ENCODE measurements at places on chromosomes 1 and 21. TPM values are rescaled to one million over a fixed set of nuclear protein-coding genes. Genes with fewer than 3 reads are reported as not detected.

DNA sequence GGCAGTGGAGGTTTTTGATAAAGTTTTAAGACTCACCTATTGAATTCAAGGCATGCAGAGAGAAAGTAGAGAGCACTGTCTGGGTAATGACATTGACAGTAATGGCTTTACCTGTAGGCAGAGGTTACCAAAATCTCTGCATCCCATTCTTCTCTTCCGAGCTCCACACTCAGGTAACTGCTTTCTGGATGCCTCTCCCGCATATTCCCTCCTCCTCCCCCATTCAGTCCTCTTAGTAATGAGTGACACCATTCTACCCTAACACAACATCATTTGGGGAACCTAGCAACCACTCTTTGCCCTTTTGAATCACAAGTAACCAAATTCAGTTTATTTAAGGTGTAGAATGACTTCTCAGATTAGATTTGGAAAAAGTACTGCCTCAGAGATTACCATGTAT, 56.5 kb downstream of the DYRK1A start:
- no peak overlapping the region for H3K27ac ChIP-seq
- no peak for DNase-seq
- no peak overlapping the region for H3K4me3 ChIP-seq
- no peaks in the 10 kb centered on the region for H3K27me3 ChIP-seq

GRCh38 chr1:185998391-185998790, 264.2 kb downstream of the HMCN1 start:
- DNase-seq: no peak
- H3K27me3 ChIP-seq: no peaks in the 10 kb centered on the region
- H3K4me1 ChIP-seq: no peaks in the 10 kb centered on the region
- H3K27ac ChIP-seq: no peak overlapping the region
- peaks cover 4% of the 10 kb centered on the region for H3K36me3 ChIP-seq
- no peak overlapping the region for H3K4me3 ChIP-seq

DNA sequence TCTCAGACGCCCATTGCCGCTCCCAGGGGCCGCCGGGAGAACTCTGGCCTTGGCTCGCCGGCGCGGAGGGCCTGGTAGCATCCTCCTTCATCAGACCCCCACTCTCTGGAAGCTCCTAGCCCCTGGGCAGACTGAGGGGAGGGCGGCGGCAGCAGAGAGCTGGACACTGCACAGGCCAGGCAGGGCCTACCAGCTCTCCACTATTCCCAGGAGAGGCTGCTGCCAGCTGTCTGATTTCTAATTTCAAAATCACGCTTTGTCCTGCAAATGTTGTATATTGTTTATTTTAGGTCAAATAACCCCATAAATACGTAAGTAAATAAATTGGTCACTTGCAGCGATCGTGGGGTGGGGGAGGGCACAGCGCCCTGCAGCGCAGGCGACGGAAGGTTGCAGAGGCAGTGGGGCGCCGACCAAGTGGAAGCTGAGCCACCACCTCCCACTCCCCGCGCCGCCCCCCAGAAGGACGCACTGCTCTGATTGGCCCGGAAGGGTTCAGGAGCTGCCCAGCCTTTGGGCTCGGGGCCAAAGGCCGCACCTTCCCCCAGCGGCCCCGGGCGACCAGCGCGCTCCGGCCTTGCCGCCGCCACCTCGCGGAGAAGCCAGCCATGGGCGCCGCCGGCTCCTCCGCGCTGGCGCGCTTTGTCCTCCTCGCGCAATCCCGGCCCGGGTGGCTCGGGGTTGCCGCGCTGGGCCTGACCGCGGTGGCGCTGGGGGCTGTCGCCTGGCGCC, at the start of gene MTARC1:
Gene MTARC1, plus strand, starts transcription at position 577 of the 732 bp plus-strand sequence. Its CDS starts 32 bp downstream, at position 609.
- H3K36me3 ChIP-seq: peaks cover 23% of the 10 kb centered on the region
- DNase-seq: peak; percentile 90
- H3K27me3 ChIP-seq: no peaks in the 10 kb centered on the region
- peaks cover 13% of the 10 kb centered on the region for H3K4me1 ChIP-seq

The FMOD gene
- polyA plus RNA-seq: 3.1 TPM

The ELOVL1 gene
- polyA plus RNA-seq: 50.0 TPM

DNA sequence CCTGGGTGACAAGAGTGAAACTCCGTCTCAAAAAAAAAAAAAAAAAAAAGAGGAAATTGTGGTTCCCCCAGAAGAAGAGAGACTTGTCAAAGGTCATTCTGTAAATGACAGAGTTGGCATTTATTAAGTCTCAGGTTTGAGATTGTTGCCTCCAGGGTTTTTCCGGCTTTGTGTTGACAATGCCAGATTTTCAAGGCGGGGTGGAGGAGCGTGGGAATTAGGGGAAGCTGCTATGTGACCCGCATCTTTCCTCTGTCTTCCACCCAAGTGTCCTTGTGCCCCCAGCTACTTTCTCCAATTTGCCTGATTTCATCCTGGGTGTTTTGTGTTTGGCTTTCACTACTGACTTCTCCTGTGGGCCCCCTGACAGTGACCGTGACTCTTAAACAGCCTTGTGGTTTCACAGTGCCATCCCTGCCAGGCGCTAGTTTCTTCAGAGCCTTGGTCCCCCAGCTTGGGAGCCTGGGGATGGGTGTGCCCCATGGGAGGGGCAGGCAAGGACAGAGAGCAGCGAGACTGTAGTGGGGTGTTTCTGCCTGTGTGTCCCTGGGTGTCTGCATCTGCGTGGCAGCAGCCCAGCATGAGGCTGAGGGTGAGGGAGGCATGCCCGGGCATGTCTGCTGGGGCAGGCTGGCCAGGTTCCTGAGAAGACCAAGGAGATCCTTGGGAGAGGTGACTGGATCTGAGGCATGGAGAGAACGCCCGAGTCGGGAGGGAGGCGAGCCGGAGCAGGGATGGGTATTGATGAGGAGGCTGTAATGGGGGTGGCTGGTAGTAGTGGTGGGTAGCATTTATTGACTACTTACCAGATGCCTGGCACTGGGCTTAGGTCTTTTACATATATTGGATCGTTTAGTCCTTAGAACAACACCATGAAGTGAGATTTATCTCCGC, 46.3 kb downstream of the IER5 start:
- H3K4me3 ChIP-seq: no peak overlapping the region
- no peaks in the 10 kb centered on the region for H3K36me3 ChIP-seq
- H3K27ac ChIP-seq: no peak overlapping the region
- no peak for DNase-seq
- peaks cover 11% of the 10 kb centered on the region for H3K4me1 ChIP-seq
- H3K27me3 ChIP-seq: peaks cover 15% of the 10 kb centered on the region

The PPM1J gene
- 20.1 TPM for polyA plus RNA-seq

The GFI1 gene
- not detected for polyA plus RNA-seq

DNA sequence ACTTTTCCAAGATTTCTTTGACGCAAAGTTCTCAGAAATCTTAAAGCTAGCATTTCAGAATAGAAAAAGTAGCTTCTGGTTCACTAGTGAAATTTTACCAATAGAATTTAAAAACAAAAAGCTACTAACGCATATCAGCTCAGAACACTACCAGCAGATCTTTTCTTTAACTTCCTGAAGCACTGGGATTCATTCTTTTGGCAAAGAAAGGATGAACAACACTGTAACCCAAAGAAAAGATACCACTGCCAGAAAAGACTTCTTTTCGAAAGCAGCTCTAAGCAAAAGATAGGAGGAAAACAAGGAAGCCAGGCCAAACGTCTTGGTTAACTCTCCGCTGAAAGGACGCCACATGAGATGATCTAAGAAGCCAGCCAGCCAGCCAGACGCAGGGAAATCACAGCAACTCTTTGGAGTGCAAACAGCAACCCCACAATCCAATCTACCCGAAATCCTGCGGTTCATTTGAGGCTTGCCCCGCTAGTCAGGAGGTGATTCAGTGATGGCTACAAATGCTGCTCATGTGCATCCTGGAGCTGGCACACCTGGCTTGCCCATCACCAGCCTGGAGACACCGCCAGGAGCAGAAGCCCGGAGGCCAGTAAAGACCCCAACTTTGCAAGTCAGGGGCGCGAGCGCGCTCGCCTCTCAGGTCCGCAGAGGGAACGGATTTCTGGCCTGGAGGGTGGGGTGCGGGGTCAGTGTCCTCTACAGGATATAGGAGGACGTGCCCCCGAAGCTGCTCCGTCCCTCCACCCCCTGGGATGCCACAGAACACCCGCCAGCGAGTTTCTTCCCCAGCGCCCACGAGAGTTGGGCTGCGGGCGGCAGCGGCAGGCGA, 812 bp downstream of the NBPF1 start:
- peak overlapping the region; percentile 31 for H3K4me3 ChIP-seq
- peak overlapping the region; percentile 47 for H3K27ac ChIP-seq
- peaks cover 14% of the 10 kb centered on the region for H3K4me1 ChIP-seq
- peaks cover 11% of the 10 kb centered on the region for H3K36me3 ChIP-seq

The PCSK9 gene
- 2.4 TPM for polyA plus RNA-seq

DNA sequence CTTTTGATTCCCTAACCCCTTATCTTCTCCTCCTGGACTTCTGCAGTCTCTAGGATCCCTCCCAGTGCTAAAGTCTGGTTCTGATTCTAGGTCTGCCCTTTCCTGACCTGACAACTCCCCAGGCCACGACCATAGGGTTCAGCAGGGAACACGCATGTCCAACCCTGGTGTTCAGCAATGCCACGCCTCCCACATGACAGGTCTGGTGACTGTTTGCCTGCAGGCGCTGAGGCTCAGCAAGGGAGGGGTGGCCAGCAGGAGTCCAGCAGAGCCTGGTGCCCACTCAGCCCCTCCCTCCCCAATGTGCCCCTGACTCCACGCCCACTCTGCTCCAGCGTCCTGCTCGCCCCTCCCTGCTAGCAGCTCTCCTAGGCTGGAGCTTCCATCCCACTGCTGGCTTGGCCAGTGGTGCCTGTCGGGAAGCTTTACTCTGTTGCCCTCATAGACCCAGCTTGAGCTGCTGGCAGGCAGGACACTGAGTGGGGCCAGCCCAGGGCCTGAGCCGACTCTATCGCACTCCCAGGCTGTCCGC, 17.3 kb downstream of the SLC9A1 start:
- DNase-seq: no peak
- no peak overlapping the region for H3K4me3 ChIP-seq
- H3K27me3 ChIP-seq: no peaks in the 10 kb centered on the region
- H3K36me3 ChIP-seq: no peaks in the 10 kb centered on the region
- H3K4me1 ChIP-seq: peaks cover 21% of the 10 kb centered on the region

DNA sequence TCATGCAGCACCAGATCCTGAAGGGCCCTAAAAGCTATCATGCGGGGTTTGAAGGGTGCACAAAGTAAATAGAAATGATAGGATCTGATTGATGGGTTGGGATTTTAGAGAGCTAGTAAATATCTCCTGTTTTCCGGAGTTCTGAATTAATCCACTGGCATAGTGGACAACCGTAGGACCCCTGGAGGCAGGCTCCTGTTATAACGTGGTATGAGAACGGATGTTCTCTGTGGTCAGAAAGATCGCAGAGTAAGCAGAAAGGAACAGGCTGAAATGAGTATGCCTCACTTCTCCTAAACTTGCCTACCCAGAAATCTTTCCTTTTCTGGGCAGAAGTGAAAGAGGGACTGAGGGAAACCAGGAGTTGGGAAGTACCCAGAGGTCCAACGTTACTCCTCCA, 470.8 kb downstream of the AJAP1 start:
- H3K36me3 ChIP-seq: no peaks in the 10 kb centered on the region
- no peaks in the 10 kb centered on the region for H3K4me1 ChIP-seq
- no peak overlapping the region for H3K4me3 ChIP-seq
- no peak for DNase-seq

DNA sequence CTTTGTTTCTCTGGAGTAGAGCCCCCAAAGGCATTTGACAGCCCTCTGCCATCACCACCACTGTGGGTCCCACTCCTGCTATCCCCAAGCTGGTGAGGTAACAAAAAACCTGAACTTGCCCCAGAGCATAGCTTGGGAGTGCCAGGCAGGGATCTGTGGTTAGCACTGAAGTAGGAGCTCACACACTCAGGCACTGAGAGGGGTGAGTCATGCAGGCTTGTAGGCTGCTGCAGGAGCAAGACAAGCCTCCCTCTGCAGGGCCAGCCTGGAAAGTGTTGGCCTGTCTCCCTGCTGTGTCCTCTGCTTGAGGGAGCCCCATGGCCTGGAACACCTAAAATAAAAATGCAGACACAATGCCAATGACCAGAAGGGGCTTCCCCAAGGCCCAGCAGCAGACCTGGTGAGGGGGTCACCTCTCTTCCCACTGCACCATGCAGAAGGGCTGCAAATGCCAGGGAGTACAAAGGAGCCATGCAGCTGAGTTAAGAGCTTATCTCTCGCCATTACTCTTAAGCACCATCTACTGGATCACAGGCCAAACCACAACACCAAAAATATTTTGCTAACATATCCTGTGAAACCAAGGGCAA, 108.9 kb upstream of the POGK start:
- no peak for DNase-seq
- no peak overlapping the region for H3K27ac ChIP-seq
- H3K27me3 ChIP-seq: no peaks in the 10 kb centered on the region
- no peaks in the 10 kb centered on the region for H3K36me3 ChIP-seq

DNA sequence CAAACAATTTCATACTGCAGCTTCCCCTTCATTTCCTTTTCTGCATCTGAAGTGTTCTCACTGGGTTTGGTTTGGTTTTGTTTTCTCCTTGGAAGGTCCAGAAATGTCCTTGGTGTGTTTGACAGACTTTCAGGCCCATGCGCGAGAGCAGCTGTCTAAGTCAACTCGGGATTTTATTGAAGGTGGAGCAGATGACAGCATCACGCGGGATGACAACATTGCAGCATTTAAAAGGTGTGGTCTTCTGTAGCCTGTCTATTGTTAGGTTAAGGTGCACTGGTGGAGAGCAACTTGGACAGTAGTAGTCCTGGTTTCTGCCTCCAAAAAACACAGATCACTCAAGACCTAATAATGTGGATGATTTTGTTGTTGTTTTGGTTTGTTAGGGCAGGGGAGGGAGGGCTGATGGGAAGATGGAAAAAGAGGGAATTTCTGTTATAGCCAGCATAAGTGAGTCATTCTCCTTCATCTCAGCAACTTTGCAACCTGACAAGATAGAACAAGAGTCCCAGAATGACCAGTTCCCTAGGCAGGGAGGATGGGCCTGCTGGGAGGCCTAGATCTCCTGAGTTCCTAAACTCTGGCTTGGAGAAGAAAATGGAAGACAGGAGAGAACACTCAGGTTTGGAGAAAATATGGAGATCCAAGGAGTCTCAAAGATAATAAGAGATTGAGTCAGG, 12.5 kb downstream of the HAO2 start:
- H3K27me3 ChIP-seq: no peaks in the 10 kb centered on the region
- H3K27ac ChIP-seq: no peak overlapping the region
- H3K4me3 ChIP-seq: no peak overlapping the region
- H3K36me3 ChIP-seq: no peaks in the 10 kb centered on the region
- H3K4me1 ChIP-seq: no peaks in the 10 kb centered on the region

All from cardiac muscle cell (in vitro differentiated cells and primary cell).